ENCODE measurements at places on chromosomes 16 and 17.

- DNase-seq = no peak
These were observed 7.2 kb downstream of the OMG start for GRCh38 chr17:31289790-31290189.

- DNase-seq = no peak
These were observed 59.3 kb downstream of the CENPV start for GRCh38 chr17:16293931-16294330.

DNA sequence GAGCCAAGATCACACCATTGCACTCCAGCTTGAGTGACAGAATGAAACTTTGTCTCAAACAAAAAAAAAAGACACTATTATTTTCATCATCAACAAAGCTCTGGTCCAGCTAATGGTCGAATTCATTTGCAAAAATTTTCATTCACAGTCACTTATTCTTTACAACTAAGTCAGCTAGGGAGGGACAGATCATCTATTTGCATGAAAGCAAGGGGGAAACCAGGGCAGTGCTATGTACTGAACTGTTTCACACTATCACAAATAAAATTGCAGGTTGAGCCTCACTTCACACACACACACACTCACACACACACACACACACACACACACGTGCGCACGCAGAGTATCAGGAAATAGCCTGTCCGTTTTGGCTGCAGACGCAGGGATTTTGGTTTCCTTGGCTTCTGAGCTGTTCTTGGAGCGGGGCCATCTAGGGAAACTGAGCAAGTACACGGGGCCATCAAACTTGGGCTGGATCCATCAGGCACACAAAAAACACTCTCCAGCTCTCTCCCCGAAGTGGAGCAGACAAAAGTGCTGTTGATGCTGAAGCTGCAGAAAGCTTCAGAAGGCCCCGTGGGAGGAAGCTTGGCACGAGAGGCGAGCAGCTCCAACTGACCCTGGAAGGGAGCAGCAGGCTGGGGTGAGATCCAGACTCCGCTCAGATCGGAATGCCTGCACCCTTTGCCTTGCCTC, 44.3 kb upstream of the HELZ start:
- DNase-seq = no peak

- no peak for DNase-seq
These were observed 35.4 kb upstream of the ERN1 start for GRCh38 chr17:64165347-64165746.

DNA sequence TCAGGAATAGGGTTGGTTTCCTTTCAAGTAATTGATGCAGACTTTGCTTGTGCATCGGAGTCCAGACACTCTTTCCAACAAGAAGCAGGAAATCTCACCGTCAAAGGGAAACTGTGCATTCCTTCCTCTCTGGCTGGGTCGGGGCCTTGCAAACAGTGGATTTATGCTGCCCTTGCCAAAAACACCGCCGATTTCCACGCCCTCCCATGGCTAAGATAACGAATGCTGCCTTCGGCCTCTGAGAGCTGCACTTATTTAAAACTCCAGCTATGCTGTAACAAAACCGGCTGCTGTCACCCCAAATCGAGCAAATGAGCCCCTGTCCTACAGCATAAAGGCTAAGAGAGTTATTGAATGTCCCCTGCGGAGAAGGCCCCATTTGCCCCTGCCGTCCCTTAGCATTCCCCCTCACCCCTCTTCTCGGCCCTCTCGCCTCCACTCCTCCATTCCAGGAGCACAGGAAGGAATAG, 275.5 kb upstream of the IRX5 start:
- DNase-seq = no peak

DNA sequence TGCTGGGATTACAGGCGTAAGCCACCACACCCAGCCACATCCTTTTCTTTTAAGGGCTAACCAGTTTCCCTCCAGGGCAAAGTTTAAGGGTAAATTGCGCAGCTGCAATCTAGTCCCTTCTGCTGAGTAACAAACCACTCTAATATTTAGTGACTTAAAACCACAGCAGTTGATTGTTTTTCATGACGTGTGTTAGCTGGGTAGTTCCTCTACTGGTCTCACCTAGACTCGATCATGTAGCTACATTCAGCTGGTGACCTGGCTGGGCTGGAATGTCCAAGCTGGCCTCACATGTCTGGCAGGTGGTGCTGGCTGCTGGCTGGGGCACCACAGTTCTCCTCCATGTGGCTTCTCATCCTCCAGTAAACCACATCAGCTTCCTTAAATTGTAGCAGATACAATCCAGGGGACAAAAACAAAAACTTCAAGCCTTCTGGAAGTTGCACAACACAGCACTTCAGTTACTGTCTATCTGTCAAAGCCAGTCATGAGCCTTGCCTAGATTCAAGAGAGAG, 75.5 kb downstream of the GPRC5B start:
- DNase-seq = peak; percentile 82

- DNase-seq = no peak
These were observed 5.1 kb downstream of the PRSS8 start for GRCh38 chr16:31130336-31130891.

DNA sequence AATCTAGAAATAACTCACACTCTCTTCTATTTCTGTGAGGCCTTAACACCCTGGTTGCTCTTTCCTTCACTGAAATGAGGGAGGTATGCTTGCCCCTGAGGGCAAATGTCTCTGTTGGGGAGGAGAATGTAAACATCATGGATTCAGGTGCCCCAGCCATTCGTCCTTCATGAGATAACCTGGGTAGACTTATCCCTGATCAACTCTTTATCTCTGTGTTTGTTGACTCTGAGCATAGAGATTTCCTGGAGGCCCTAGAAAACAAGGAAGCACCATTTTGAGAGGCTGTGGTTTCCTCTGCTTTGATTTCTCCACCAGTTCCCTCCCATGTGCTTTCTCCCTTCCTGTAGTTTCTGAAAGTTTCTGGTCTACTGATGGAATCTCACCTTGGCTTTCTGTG, 77.3 kb downstream of the PHKB start:
- no peak for DNase-seq

- peak; percentile 40 for DNase-seq
These were observed 18.5 kb upstream of the DOC2B start for GRCh38 chr17:199806-200545.

DNA sequence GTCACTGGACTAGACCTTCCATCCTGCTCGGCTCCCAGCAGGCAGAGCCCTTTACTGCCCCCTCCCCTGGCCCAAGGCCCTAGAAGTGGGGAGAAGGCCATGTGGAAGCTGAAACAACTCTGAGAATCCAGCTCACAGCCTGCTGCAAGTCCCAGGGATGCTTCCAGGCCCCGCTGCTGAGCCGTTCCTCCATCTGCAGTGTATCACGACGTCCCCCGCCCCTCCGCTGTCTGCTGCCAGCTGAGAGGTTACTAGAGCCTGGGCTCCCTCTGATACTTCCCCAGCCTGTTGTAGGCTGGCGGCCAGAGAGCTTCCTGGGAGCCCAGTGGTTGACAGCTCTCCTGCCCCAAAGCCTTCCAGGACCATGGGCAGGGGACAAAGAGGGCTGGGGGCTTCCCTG, 118.2 kb downstream of the MGAT5B start:
- DNase-seq = no peak

DNA sequence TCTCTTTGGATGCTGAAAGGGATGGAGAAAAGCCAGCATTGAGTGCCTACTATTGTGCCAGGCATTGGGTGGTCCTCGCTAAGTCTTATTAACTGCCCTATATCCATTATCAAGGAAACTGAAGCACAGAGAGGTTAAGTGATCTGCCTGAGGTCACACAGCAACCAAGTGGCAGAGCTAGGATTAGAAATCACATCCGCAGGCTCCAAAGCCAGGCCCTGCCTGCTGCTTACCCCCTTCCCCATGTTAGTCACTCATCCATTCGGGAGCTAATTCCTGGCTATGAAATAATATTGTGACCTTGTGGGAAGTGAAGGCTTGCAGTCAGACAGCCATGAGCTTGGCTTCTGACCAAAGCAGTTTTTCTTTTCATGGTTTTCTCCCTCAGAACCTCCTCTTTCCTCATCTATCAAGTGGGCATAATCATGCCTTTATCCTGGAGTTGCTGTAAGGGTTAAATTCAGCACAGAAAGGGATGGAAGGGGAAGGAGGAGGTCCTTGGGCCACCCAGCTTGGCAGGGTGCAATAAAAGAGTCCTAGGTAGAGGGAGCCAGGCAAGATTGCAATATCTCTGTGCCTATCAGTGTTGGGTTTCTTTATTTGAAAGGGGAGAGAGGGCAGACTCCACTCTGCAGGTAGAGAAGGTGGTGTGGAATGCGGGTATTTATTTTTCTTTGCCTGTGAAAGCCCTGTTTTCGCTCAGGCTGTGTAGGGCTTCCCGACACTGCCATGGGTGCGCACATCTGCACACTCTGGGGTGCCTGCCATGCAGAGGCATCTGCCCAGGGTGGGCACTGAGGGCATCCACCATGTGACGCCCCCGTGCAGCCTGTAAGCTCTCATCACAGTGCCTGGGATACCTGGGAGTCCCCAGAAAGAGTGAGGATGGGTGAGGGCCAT, 11.3 kb downstream of the RAI1 start:
- no peak for DNase-seq

DNA sequence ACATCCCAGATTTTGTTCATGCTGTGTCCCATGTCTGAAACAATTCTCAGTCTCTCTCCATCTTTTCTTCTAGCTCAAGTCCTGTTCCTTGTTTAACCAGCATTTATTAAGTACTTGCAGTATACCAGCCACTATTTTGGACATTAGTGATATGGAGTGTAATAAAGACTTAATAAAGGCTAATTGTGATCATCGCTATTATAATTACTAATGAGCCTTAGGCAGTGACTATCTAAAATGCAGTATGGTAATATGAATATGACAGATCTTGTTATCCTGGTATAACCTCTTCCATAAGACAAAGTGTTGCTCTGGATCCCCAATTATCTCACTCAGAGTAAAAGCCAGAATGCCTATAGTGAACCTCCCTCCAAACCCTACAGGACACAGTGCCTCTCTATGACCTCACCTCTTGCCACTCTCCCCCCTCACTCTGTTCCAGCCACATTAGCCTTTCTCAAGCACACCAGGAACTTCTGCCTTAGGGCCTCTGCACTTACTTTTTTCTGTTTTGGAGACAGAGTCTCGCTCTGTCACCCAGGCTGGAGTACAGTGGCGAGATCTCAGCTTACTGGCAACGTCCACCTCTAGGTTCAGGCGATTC, 1.8 kb upstream of the FLOT2 start:
- DNase-seq = no peak

DNA sequence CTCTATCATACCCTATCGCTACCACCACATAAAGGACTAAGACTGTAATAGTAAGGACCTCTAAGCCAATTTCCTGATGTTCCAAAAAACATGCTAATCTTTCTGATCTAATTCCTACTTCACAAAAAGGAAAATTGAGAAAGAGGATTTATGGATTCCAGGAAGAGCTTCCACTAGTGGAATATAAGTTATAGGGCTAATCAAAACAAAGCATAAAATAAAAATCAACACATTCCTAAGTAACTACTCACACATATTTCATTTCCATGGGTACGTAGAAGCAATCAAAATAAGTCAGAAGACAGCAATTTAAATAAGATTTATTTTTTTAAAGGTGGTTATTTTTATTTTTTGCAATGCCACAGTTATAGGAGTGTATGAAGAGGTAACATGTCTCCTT, 12.4 kb downstream of the CCDC43 start:
- DNase-seq = peak; percentile 9

- no peak for DNase-seq
These were observed 5.4 kb downstream of the VMP1 start for GRCh38 chr17:59712862-59713261.

DNA sequence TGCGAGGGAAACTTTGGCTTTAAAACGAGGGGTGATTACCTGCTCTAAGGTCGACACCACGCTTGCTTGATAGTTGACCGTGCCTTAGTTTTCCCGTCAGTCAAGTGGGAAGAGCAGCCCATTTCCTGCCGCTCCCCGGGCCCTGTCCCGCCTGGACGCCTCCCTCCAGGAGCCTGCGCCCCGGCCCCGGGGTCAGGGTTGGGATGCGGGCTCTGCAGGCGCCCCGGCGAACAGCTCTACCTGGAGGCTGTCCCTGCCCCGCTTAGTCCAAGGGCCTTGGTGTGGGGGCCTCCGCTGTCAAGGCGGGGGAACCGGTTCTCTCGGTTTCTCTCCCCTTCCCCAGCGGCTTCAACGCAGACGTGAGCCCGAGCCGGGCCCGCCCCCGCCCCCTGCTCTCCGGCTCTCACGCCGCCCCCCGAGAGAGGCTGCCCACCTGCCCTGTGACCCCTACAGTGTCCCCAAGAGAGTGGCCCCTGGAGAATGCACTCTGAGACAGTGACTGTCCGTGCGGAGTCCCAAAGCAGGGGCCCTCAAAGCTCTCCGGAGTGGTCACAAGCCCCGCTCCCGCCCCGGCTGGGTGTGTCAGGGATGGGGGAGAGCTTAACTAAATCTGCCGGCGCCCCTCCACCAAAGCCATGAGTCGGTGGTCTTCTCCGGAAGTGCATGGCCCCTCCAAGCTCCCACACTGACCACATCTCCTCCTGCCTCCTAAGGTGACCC, 117.4 kb upstream of the SMURF2 start:
- DNase-seq = no peak

- DNase-seq = no peak
These were observed 610.8 kb downstream of the KCNJ18 start for GRCh38 chr17:22303096-22303495.

Measured in renal cortical epithelial cell (primary cell).